Cardiac septum (tissue), 1 donor: ENCODE measurements at places on chromosomes 7 and 10. TPM values are rescaled to one million over a fixed set of nuclear protein-coding genes. Genes with fewer than 3 reads are reported as not detected.

SLC39A12 gene
- not detected for total RNA-seq

ANKRD7 gene
- 0.62 TPM for total RNA-seq

CYP26C1 gene
- not detected for total RNA-seq

GRCh38 chr10:3033925-3034324 lies 33.4 kb upstream of the PFKP start:
- no peak for DNase-seq

DNA sequence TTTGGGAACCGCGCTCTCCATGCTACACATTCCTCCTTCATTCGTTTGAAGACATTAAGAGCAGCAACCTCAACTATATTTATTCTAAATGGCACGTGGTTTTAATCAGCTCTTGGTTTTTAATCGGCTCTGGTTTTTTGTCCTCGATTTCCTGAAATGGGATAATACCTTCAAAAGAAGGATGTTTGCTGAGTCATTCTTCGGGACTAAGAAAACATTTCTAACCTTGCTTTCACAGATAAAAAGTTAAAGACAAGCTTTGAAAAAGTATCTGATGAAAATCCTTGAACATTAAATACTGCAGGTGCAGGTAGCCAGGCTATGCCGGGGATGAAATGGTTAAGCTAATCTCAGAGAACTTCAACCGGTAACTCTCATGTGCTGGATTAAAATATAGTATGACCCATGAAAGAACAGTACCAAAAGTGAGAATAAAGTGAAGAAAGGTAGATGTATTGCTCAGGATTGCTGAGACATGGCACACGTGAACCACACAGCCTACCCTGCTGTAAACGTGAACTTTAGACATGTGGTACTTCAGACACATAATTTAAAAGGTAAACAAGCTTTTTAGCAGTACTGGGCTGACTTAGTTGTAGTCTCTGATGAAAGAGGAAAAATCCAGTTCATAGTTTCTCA lies 89.1 kb downstream of the PTPRN2 start:
- DNase-seq, result no peak

DNA sequence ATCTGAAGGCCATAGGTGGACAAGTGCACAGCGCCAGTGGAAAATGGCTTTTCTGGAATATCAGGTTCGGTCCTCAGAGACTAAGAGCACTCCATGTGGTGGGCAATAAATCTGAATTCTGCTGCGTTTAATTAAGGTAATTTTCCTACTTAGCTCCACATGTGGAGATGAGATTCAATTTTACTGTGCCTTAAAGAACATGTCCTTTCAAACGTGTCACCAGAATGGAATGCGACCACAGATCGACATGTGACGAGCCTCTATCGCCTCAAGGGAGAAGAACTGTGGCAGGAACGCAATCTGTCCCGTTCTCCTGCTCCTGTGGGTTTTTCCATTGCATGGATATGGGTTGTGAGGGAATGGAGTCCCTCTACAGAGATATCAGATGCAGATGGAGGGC lies 205.3 kb upstream of the ZNF32 start:
- no peak for DNase-seq

GRCh38 chr10:84826704-84827103 lies 498.3 kb downstream of the CCSER2 start:
- no peak for DNase-seq

DNA sequence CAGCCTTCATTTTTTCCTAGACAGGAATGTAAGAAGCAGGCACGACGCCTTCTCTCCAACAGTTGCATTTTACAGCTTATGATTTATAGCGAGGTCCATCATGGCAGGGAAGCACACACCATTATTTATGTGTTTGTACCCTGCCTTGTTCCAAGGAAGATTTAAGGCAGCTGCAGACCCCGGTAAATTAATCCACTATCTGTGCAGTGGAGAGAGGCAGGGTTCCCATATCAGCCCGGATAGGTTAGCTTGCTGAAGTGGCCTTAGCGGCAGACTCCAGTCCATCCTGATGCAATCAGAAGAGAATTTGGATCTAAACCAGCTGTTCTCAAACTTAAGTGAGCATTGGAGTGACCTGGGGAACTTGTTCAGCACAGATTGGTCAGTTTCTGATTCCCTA lies 359.4 kb downstream of the GALNT17 start:
- DNase-seq, result no peak
